Spinal cord (tissue), 10 donors: ENCODE measurements at places on chromosomes 2 and 18.
A peak's percentile ranks its signal among the peaks of the same experiment; 100 is the strongest.

GRCh38 chr2:239829326-239829725 lies 195.8 kb downstream of the NDUFA10 start:
- no peak for DNase-seq

- no peak for DNase-seq
Observed at GRCh38 chr2:85839461-85839860, 49.3 kb downstream of the ST3GAL5 start.

DNA sequence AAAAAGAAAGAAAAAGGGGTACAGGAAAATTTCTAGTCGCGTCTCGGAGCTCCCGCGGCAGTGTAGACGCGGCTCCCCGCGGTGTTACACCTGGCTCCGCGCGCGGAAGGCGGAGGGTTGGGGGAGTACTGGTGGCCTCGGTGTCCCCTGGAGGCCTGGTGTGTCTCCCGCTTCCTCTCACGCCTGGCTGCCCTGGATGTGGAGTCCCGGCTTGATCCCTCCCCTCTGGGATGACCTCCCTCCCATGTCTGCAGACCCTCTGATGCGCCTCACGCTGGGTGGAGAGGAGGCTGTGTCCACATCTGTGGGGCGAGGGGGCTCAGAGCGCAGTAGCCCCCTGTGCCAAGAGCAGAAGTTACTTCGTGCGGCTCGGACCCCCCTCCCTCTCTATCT lies 1.2 kb downstream of the KIF5C start:
- no peak for DNase-seq

GRCh38 chr2:239380831-239381708 lies 19.8 kb downstream of the HDAC4 start:
- peak; percentile 51 for DNase-seq

DNA sequence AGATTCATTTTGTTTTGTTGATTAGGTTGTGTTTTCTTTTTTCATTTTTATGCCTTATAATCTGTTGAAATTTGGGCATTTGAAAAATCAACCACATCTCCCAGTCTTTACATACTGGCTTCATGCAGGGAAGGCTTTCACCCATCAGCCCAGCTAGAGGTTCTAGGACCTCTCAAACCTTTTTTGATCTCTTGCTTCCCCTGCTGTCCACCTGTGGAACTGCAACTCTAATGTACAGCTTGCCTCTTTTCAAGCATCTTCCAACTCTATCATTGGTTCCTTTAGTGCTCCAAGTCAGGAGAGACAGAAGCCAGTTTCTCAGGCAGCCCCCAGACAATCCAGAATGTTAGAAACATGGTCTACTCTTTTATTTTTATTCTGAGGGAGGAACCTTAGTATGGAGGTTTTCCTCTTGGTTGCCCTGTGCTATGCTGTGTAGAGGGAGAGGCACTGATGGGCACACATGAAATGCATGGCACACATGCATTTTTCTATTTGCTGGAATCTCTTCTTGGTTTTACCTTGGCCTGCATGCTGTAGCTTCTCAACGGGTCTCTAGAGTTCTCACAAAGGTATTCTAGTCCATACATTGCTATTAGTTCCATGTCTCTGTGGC lies 107.2 kb upstream of the L3MBTL4 start:
- DNase-seq = no peak
